Epithelial cell of alveolus of lung (primary cell): ENCODE measurements at places on chromosomes 5 and 9. TPM values are rescaled to one million over a fixed set of nuclear protein-coding genes. Genes with fewer than 3 reads are reported as not detected.

FAM13B gene
- total RNA-seq, result 5.6 and 9.7 TPM in 2 replicates

PCDHB16 gene
- total RNA-seq, result 0.08 and 0.13 TPM in 2 replicates

IL12B gene
- total RNA-seq, result not detected in 2 replicates

ROPN1L gene
- 0.39 TPM in 1 of 2 replicates, not detected in the other for total RNA-seq

NUTM2F gene
- total RNA-seq, result not detected in 2 replicates

PBX3 gene
- total RNA-seq, result 14.2 and 26.3 TPM in 2 replicates

NR2F1 gene
- total RNA-seq, result 85.3 and 452 TPM in 2 replicates

SLC34A3 gene
- not detected in 2 replicates for total RNA-seq

PKD2L2 gene
- total RNA-seq, result not detected in 2 replicates

CHMP5 gene
- 58.4 and 61.3 TPM in 2 replicates for total RNA-seq

QRFP gene
- not detected in 2 replicates for total RNA-seq

RANBP17 gene
- total RNA-seq, result 4.4 and 5.1 TPM in 2 replicates

CAMK2A gene
- total RNA-seq, result 0.80 TPM in 1 of 2 replicates, not detected in the other

BASP1 gene
- total RNA-seq, result 158 and 178 TPM in 2 replicates

BTNL8 gene
- total RNA-seq, result not detected in 2 replicates

CDC25C gene
- total RNA-seq, result 8.5 and 11.1 TPM in 2 replicates

JAKMIP2 gene
- total RNA-seq, result 3.0 and 7.1 TPM in 2 replicates

C9 gene
- not detected in 2 replicates for total RNA-seq

DMRT3 gene
- total RNA-seq, result not detected in 2 replicates

IL11RA gene
- 10.2 and 13.3 TPM in 2 replicates for total RNA-seq

PALM2AKAP2 gene
- 11.9 and 16.3 TPM in 2 replicates for total RNA-seq

EIF4EBP3 gene
- 2.1 and 3.3 TPM in 2 replicates for total RNA-seq

SOWAHA gene
- total RNA-seq, result 0.16 TPM in 1 of 2 replicates, not detected in the other

PCDHA6 gene
- total RNA-seq, result not detected in 2 replicates

CMBL gene
- total RNA-seq, result 6.9 and 19.3 TPM in 2 replicates

APBA1 gene
- 1.1 and 6.7 TPM in 2 replicates for total RNA-seq

MUSK gene
- total RNA-seq, result under 0.01 and 0.40 TPM in 2 replicates

HIGD2A gene
- total RNA-seq, result 110 and 210 TPM in 2 replicates

NUDT2 gene
- total RNA-seq, result 27.1 and 46.0 TPM in 2 replicates

SCAMP1 gene
- total RNA-seq, result 29.1 and 34.4 TPM in 2 replicates

CDO1 gene
- 7.1 and 13.0 TPM in 2 replicates for total RNA-seq

CDHR2 gene
- total RNA-seq, result not detected in 2 replicates

TENT4A gene
- 11.1 and 11.7 TPM in 2 replicates for total RNA-seq

FAXDC2 gene
- total RNA-seq, result 3.6 and 28.8 TPM in 2 replicates

PCDHA9 gene
- total RNA-seq, result under 0.01 TPM in 1 of 2 replicates, not detected in the other

CERT1 gene
- 8.7 and 33.9 TPM in 2 replicates for total RNA-seq

RETREG1 gene
- total RNA-seq, result 0.16 and 0.39 TPM in 2 replicates
